ENCODE measurements at places on chromosomes 6 and 20. TPM values are rescaled to one million over a fixed set of nuclear protein-coding genes. Genes with fewer than 3 reads are reported as not detected.

GRCh38 chr20:51869002-51869401 is 66.7 kb upstream of the SALL4 start:
- H3K36me3 ChIP-seq, result no peaks in the 10 kb centered on the region
- H3K4me1 ChIP-seq, result no peaks in the 10 kb centered on the region
- H3K27me3 ChIP-seq, result no peaks in the 10 kb centered on the region
- H3K27ac ChIP-seq, result no peak overlapping the region
- no peak overlapping the region for H3K4me3 ChIP-seq
- DNase-seq, result no peak

GRCh38 chr20:63891061-63892002 is 3.6 kb upstream of the DNAJC5 start:
- H3K36me3 ChIP-seq, result peaks cover 12% of the 10 kb centered on the region
- peaks cover 22% of the 10 kb centered on the region for H3K4me1 ChIP-seq
- H3K27me3 ChIP-seq, result no peaks in the 10 kb centered on the region
- peak overlapping the region; percentile 83 for H3K27ac ChIP-seq
- no peak for DNase-seq
- no peak overlapping the region for H3K4me3 ChIP-seq

DNA sequence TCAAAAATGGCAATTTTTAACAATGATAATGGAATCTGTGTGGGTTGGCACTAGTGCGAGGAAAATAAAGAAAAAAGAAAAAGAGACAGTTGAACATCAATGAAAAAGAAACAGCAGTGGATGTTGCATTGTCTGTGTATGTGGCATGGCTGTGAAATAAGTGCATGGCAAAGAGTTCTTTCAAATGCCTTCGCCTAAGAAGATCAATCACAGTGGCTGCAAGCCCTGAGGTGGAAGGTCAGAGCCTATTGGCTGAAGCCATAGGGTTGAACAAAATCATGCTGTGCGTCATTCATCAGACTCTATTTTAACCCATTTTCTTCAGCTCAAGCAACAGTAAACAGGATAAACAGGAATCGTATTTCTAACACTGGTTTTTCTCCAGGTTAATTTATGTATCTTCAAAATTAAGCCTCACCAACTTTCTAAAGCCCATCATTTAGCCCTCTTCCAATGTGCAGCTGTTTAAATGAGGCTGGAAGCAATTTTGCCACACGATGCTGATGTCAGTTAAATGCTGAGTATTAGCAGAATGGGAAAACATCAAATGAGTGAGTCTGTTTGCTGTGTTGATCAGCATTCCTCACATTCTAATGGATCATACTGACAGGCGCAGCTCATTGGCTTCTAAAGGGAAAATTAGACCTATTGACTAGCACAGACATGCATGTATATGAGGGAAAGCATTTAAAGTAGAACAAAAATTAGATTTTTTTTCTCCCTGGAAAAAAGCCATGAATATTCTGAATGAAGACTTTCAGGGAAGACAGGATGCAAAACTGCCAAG is 955.9 kb upstream of the EYS start:
- no peaks in the 10 kb centered on the region for H3K36me3 ChIP-seq
- H3K4me1 ChIP-seq, result no peaks in the 10 kb centered on the region
- DNase-seq, result no peak
- no peak overlapping the region for H3K27ac ChIP-seq

DNA sequence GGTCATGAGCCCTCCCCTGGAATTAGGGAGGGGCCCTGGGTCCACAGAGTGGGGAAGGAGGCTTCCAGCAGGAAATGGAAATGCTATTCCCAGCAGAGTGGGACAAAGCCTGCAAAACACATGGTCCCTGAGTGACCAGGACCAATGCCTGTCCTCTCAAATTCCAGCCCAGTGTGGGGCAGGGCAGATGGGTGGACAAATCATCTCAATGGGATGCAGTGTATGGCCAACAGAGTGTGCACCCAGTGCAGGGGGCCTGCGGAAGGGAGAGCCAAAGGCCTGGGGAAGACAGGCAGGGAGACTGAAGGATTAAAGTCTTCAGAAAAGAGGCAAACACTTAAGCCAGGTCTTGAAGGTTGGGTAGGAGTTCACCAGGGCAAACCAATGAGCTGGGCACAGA is 28.7 kb upstream of the PHACTR3 start:
- DNase-seq, result no peak
- peaks cover 27% of the 10 kb centered on the region for H3K4me1 ChIP-seq
- peaks cover 91% of the 10 kb centered on the region for H3K27me3 ChIP-seq
- H3K4me3 ChIP-seq, result no peak overlapping the region
- no peaks in the 10 kb centered on the region for H3K36me3 ChIP-seq
- H3K27ac ChIP-seq, result no peak overlapping the region

GRCh38 chr20:48717095-48717672 is 110.6 kb downstream of the PREX1 start:
- no peak overlapping the region for H3K4me3 ChIP-seq
- H3K27me3 ChIP-seq, result no peaks in the 10 kb centered on the region
- no peak for DNase-seq
- no peak overlapping the region for H3K27ac ChIP-seq
- H3K36me3 ChIP-seq, result no peaks in the 10 kb centered on the region

DNA sequence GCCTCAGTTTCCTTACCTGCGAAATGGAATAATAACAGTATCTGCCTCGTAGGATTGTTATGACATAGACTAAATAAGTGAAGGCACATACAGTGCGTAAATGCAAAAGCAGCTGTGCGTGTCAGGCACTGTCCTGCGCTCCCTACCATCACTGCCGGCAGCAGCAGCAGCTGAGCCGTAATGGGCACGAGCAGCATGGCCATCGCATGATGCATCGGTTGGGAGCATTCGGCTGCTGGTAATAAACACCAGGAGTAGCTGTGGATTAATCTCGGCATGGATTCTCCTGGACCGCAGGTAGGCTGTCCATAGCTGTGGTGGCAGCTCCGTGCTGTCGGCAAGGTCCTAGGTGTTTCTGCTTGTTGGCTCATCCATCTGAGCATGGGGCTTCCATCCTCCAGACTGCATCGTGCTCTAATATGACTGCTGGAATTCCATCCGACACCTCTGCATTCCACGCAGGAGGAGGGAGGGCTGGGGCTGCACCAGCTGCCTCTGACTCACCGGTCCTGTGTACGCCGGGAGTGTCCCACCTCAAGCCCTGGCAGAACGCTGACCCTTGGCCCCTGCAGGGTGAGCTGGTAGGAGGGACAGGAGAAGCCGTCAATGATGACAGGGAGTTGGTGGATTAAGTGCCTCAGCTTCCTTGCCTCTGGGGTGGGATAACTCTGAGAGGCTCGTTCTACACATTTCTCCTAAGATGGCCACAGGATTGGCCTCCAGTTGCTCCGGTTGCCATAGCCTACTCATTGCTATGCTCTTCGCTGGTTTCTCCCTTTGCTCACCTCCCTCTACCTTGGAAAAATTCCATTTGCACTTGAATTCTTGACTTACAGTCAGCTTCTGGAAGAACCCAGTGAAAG is 100.9 kb upstream of the PMEPA1 start:
- no peak overlapping the region for H3K27ac ChIP-seq
- no peak overlapping the region for H3K4me3 ChIP-seq
- H3K36me3 ChIP-seq, result no peaks in the 10 kb centered on the region
- H3K4me1 ChIP-seq, result peaks cover 14% of the 10 kb centered on the region
- H3K27me3 ChIP-seq, result no peaks in the 10 kb centered on the region

DNA sequence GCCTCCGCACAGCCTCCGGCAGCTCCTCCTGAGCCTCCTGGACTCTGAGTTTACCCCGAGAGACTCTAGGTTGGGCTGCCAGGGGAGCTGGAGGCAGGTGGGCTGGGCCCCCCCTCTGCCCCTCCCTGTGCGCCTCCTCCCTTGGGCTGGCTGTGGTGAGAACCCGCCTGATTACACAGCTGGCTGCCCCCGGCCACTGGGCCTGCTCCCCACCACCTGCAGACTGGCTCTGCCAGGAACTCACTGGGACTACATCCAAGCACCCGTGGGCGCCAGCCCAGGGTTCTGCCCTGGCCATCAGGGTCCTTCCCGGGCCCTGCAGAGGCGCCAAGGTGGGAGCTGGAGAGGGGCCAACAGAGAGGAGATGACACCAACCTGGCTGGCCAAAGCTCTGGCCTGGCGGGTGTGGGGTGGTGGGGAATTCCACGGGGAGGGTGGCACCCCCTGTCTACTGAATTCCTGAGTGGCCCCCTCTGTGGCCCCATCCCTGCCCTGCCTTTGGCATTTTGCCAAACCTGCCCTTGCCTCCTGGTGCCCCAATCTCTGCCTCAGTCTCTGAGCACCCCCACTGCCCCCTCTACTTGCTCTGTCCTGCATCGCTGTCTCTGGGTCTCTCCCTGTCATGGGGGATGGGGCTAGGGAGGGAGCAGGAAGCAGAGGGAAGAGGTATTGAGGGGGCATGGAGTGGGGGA is 21.9 kb upstream of the CDH22 start:
- H3K27ac ChIP-seq, result no peak overlapping the region
- peaks cover 5% of the 10 kb centered on the region for H3K27me3 ChIP-seq
- no peaks in the 10 kb centered on the region for H3K36me3 ChIP-seq
- H3K4me3 ChIP-seq, result no peak overlapping the region
- peaks cover 4% of the 10 kb centered on the region for H3K4me1 ChIP-seq
- no peak for DNase-seq

DNA sequence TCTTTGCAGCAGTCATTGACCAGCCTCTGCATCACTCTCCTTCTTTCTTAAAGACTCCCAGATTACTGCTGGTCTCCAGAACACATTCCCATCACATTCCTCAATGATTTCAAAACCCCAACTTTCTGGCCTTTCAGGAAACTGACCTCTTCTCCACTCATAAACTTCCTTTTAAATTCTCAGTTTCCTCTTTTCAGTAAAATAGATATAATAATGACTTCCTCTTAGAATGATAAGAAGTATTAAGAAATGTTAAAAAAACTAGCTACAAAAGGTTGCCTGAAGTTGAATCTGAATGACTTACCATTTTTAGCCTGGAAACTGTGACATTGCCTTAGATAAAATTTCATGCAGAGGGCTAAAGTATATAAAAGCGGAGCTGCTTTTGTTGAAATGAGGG is 239.3 kb downstream of the OGFRL1 start:
- DNase-seq, result no peak
- H3K36me3 ChIP-seq, result no peaks in the 10 kb centered on the region
- H3K4me3 ChIP-seq, result no peak overlapping the region
- H3K27me3 ChIP-seq, result no peaks in the 10 kb centered on the region

DNA sequence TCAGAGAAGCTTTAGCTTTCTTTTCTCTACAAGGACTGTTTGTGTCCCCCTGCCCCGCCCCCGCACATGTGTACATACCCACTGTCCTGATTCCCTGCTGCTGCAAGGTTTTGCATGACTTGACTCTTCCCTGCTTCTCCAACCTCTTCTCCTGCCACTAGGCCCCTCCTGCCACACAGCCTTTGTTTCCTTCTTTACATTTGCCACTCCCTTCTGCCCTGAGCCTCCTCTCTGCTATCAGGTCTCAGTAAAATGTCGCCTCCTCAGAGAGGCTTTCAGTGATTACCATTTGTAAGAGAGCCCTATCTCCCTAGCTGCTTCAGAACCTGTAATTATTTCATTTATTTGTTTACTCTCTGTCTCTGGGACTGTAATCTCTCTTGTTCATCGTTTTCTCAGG is 56.4 kb upstream of the VSTM2L start:
- H3K27ac ChIP-seq, result no peak overlapping the region
- H3K4me3 ChIP-seq, result no peak overlapping the region
- H3K4me1 ChIP-seq, result no peaks in the 10 kb centered on the region
- no peak for DNase-seq
- no peaks in the 10 kb centered on the region for H3K27me3 ChIP-seq

GRCh38 chr20:48189181-48189580 is 403.9 kb upstream of the SULF2 start:
- DNase-seq, result no peak
- H3K36me3 ChIP-seq, result no peaks in the 10 kb centered on the region
- no peak overlapping the region for H3K4me3 ChIP-seq
- no peak overlapping the region for H3K27ac ChIP-seq

GRCh38 chr6:109303640-109304283 is 78.5 kb downstream of the CD164 start:
- no peak overlapping the region for H3K4me3 ChIP-seq
- DNase-seq, result no peak
- H3K36me3 ChIP-seq, result no peaks in the 10 kb centered on the region
- H3K4me1 ChIP-seq, result peaks cover 17% of the 10 kb centered on the region
- no peak overlapping the region for H3K27ac ChIP-seq

- no peaks in the 10 kb centered on the region for H3K4me1 ChIP-seq
- H3K27me3 ChIP-seq, result no peaks in the 10 kb centered on the region
- no peaks in the 10 kb centered on the region for H3K36me3 ChIP-seq
- H3K4me3 ChIP-seq, result no peak overlapping the region
Observed at GRCh38 chr20:17140894-17141293, 85.9 kb upstream of the PCSK2 start.

DNA sequence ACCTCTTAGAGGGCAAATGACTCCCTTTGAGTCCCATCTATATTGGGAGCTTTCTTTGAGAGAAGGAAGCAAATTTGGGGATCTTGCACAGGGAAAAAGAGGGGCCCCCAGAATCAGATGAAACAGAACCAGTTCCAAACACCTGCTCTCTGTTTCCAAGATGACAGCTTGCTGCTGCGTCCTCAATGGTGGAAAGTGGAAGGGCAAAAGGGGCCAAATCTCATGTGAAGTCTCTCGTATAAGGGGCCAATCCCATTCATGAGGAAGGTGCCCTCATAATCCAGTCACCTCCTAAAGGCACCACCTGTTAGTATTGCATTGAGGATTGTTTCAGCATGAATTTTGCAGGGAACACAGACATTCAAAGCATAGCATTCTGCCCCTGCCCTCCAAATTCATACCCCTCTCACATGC is 483 bp upstream of the SERPINB1 start:
- H3K4me3 ChIP-seq, result peak overlapping the region; percentile 63
- peak overlapping the region; percentile 98 for H3K27ac ChIP-seq
- H3K27me3 ChIP-seq, result no peaks in the 10 kb centered on the region
- H3K4me1 ChIP-seq, result peaks cover 4% of the 10 kb centered on the region
- no peak for DNase-seq

DNA sequence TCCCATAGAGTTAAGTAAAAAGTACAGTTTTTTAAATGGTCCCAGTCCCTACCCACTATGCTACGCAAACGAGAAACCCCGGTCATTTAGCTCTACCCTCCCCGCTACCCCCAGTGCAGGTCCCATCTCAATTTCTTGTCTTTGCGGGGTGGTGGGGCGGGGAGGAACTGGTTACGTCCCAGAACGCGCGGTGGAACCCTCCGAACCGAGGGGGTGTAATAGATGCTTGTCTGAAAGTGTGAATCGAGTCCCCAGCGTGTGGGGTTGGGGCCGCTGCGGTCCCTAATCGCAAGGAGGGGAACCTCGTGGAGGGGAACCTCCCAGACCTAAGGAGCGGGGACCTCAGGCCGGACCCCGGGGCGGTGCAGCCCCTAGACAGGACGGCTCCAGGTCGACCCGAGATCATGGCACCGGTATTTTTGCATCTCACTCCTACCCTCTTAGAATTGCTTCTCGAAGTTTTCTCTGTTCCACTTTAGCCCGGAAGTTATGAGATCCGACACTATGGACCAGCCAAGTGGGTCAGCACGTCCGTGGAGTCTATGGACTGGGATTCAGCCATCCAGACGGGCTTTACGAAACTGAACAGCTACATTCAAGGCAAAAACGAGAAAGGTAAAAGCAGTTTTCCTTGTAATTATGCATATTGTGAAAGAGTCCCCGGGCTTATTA is 779 bp downstream of the HEBP2 start:
- H3K36me3 ChIP-seq, result peaks cover 22% of the 10 kb centered on the region
- H3K27ac ChIP-seq, result peak overlapping the region; percentile 97
- H3K4me1 ChIP-seq, result peaks cover 60% of the 10 kb centered on the region

Gene MEP1A
- total RNA-seq, result not detected

Gene RAET1L
- 50.0 TPM for total RNA-seq

All from esophagus squamous epithelium (tissue), 5 donors.